ENCODE measurements at places on chromosomes 4 and X.
A peak's percentile ranks its signal among the peaks of the same experiment; 100 is the strongest.

DNA sequence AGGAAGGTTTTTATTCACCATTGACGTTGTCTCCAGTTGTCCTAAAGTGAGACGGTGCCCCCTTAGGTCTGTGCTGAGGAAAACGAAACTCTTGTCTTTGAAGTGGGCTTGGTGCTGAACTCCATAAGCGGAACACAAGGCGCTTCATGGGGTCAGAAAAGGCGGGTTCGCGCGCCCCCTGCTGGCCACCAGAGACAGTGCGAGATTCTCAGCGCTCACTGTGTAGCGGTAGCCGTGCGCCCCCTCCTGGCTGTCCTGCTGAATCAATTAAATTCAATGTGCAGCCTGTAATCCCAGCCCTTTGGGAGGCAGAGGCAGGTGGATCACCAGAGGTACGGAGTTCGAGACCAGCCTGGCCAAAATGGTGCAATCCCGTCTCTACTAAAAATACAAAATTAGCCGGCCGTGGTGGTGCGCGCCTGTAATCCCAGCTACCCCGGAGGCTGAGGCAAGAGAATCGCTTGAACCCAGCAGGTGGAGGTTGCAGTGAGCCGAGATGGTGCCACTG lies 64.1 kb downstream of the RLIM start:
- peak; percentile 58 for DNase-seq

- DNase-seq, result no peak
Observed at GRCh38 chr4:164926301-164926700, 49.3 kb downstream of the APELA start.

- no peak for DNase-seq
Observed at GRCh38 chrX:13014111-13015096, 30.0 kb downstream of the FAM9C start.

- no peak for DNase-seq
Observed at GRCh38 chr4:78057135-78057599, at the start of gene FRAS1. FRAS1 (plus strand) TSS chr4:78057323; CDS start chr4:78058010, 687 bp downstream.

GRCh38 chrX:108696690-108697089 lies 39.7 kb downstream of the IRS4 start:
- no peak for DNase-seq

- DNase-seq, result no peak
Observed at GRCh38 chr4:24141836-24142235, 252.0 kb upstream of the PPARGC1A start.

- no peak for DNase-seq
Observed at GRCh38 chrX:153580700-153581386, 18.1 kb downstream of the CCNQ start.

- no peak for DNase-seq
Observed at GRCh38 chr4:147714575-147715401, 17.1 kb upstream of the ARHGAP10 start.

DNA sequence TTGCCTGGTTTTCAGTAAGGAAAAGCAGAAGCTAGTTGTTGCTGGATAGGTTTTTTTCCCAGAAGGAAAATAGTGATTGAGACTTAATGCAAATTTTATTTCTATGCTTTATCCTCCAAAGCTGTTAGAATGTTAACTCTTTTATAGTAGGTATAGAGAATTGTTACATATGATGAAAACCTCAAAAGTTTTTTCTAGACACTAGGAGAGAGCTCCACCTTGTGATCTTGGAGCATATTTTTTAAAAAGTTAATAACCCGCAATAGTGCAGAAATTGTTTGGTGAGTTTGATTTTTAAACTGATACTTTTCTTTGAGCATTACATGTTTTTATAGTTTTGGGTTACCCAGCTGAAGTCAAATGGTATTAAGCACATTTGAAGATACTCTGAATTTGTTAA lies 56.5 kb downstream of the STAG2 start:
- DNase-seq, result no peak

GRCh38 chrX:139203651-139204570 lies 326.6 kb upstream of the F9 start:
- DNase-seq, result no peak

DNA sequence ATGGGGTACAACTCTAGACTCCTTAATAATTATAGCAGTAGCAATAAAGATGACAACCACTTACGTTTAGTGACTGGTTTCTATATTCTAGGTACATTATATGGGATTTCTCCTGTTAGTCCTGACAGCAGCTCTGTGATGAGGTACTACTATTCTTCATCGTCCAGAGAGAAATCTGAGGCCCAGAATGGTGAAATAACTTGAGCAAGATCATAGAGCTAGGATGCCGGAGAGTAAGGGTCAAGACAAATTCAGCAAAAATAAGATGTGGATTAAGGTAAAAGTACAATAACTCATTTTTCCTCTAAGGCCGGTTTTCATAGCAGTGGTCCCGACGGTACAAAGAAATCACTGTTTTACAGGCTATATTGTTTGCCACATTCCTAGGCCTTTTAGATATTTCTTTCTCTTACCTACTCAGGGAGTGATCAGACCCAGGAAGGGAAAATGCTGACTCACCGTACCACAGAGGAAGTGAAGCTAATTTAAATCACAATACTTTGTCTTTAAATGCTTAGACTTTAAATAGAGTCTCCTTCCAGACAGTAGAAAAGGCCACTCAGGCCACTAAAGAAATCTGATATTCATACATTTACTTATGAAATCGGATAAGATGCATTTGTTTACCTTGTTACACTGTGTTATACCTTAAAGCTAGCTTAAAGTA lies 2023.0 kb upstream of the AGA start:
- DNase-seq, result no peak

- DNase-seq, result no peak
Observed at GRCh38 chrX:111129921-111130320, 33.9 kb downstream of the PAK3 start.

GRCh38 chrX:98422536-98422935 lies 1538.8 kb downstream of the RPA4 start:
- no peak for DNase-seq

GRCh38 chr4:88041626-88042025 lies 34.2 kb downstream of the PKD2 start:
- DNase-seq, result no peak

DNA sequence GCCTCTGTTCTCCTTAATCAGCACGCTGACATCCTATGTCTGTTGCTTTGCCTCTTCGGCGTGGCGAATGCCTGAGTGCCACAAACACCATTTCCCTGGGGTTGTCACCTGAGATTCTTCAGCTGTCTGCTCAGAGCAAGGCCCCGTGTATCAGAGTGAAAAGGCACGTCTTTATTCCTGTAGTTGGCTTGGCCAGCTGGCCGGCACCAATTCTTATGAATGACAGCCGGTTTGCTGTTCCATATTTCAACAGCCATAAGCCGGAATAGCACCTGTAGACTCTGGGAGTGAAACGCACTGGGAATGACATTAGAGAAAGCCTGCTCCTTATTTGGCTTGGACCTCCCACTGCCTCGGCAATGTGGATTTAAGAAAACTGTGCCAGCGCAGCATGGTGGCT lies 89.3 kb downstream of the MGST2 start:
- no peak for DNase-seq

GRCh38 chr4:70841951-70842350 lies 2.3 kb upstream of the GRSF1 start:
- no peak for DNase-seq

GRCh38 chr4:89324671-89325070 lies 17.1 kb upstream of the GPRIN3 start:
- DNase-seq, result no peak

DNA sequence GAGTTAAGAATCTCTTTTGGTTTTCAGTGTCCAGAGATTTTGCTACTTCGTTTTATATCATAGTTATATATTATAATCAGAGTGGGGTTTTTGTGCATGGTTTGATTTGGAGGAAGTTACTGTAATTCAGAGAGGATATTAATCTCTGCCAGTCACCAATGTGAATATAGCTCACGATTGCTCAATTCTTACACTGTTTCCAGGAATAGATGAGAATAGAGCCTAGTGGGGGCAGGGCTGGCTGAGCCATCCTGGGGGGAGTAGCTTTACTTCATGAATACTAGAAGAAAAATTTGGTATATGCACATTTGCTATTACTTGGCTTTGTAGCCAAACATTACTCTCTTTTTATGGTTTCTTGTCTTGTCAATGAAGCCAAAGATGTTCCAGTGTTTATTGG lies 60.9 kb upstream of the TRPC3 start:
- DNase-seq, result no peak

DNA sequence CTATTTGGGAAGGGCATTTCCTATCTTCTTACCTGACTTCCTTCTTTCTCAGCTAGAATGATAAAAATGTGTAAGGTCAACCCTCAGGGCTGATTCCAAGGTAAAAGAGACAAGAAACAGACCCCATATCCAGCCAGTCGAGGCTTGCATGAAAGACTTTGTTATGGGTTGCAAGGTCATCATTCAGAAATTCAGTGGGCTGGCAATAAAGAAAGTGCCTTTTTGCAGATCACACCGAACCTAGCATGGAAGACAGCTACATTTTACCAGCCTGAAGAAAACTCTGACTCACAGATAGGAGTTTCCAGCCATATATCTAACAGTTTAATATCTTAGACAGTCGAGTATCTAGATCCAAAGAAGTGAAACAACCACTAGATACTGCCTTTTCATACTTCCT lies 87.4 kb downstream of the PDGFC start:
- DNase-seq, result no peak

GRCh38 chr4:67327245-67328017 lies 217.9 kb downstream of the CENPC start:
- DNase-seq, result no peak

DNA sequence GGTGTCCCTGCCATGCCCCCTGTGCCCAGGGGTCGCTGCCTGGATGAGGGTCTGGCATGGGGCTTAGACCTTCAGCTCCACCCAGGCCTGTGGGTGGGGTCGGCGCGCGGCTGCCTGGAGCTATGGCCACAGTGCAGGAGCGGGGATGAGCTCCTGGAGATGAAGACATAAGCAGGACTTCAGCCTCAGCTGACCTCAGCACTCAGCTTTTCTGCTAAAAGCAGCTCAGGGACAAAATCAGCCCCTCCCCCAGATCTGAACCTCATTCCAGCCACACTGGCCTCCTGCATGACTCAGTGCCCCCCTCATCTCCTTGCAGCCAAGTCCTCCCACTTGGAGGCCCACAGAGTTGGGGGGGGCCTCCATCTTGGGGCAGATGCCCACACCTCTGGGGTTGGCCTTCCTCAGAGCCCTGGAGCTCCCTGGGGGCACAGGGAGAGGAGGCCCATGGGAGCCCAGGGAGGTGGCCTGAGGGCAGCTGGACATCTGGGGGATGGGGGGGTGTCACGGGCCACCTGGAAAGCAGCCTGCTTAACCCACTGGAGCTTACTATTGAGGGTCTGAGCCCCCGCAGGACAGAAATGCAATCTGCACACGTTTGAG lies 19.4 kb upstream of the CPLX1 start:
- no peak for DNase-seq

- DNase-seq, result no peak
Observed at GRCh38 chr4:88014386-88014905, 7.0 kb downstream of the PKD2 start.

- no peak for DNase-seq
Observed at GRCh38 chr4:27717431-27717755, 856.8 kb downstream of the STIM2 start.

- DNase-seq, result no peak
Observed at GRCh38 chr4:177315767-177316464, 6.2 kb downstream of the NEIL3 start.

GRCh38 chrX:39603230-39603629 lies 494.5 kb downstream of the BCOR start:
- DNase-seq, result no peak

- no peak for DNase-seq
Observed at GRCh38 chr4:85722807-85723206, 247.9 kb downstream of the ARHGAP24 start.

- no peak for DNase-seq
Observed at GRCh38 chrX:11285651-11286050, 7.6 kb upstream of the AMELX start.

GRCh38 chr4:9758641-9759317 lies 22.7 kb upstream of the DRD5 start:
- DNase-seq, result no peak

GRCh38 chr4:61200916-61201526 lies 895 bp downstream of the ADGRL3 start:
- no peak for DNase-seq

Measured in stimulated activated CD8-positive, alpha-beta memory T cell treated with anti-CD3 and anti-CD28 coated beads, Interleukin-15, amount 100 ng/mL, for 48 hours (primary cell).